CD4-positive, alpha-beta T cell treated with Interleukin-15 for 4 hours (primary cell): ENCODE measurements at places on chromosomes 12 and 14.
A peak's percentile ranks its signal among the peaks of the same experiment; 100 is the strongest.

DNA sequence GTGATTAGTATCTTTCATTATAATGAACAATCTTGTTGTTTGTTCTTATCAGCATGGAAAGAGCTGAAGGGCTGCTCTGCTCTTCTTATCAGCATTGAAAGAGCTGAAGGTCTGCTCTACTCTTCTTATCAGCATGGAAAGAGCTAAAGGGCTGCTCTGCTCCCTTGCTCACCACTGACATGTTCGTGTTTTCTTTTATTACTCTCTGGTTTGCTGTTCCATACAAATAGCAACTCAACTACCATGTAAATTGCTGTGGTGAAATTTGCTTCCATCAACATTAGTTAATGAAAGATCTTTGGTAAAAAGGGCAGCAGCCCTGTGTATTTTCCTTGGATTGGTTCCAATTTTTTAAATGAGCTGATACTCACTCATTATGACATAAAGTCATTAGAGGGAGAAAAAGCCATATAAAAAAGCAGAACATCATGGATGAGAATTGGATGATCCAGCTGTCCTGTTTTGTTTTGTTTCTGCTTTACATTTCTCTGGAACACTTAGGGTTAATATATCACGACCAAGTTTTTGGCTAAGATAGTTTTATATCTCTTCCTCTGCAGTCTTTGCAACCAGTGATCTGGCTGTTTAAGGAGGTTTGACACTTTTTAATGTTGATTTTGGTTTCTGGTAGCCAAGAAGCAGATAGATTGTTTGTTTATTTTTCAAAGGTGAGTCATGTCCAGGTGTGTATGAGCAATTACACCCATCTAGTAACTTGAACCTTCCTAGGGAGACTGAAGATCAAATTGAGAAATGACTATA lies 356.6 kb downstream of the CEP128 start:
- no peak for DNase-seq

GRCh38 chr14:85533023-85533860 lies 3.3 kb downstream of the FLRT2 start:
- DNase-seq: no peak

- no peak for DNase-seq
Measured at GRCh38 chr12:50006754-50007442, 18.4 kb downstream of the RACGAP1 start.

DNA sequence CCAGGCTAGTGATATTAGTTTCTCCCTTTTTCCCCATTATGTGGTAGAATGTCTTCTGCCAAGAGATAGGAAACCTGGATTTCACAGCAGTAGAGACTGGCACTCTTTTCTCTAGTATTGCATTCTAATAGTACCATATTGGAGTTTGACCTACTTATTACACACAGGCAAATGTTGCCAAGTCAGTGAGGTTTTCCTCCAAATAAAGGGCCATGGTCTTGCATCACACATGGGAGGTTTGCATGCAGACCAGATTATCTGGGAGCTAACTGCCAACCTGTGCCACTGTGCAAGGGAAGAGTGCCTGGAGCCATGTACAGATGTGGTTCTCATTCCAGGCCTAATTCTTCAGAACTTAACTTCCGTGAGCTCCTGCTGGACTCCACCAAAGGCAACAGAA lies 113.3 kb downstream of the ANO6 start:
- DNase-seq: no peak

GRCh38 chr12:56462565-56462964 lies 5.8 kb upstream of the SPRYD4 start:
- DNase-seq: no peak

GRCh38 chr14:32939254-32940065 lies 781 bp downstream of the NPAS3 start:
- DNase-seq: no peak

DNA sequence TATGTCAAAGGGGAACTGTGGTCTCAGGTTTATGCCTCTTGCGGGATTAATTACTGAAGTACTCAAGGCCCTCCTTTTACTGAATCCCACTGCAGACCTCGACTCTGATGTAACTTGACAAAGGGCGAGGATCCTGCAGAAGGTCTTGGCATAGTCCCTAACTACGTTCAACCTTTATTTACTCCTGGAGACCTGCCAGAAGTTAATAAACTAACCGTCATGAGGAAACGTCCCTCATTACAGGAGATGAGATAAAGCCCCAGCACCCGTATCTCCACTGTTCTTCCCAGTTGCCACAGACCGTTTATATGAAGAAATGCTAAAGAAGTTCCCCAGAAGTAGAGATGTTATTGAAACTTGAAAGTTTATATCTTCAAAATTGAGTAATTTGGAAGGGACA lies 190.9 kb downstream of the ETV6 start:
- no peak for DNase-seq

DNA sequence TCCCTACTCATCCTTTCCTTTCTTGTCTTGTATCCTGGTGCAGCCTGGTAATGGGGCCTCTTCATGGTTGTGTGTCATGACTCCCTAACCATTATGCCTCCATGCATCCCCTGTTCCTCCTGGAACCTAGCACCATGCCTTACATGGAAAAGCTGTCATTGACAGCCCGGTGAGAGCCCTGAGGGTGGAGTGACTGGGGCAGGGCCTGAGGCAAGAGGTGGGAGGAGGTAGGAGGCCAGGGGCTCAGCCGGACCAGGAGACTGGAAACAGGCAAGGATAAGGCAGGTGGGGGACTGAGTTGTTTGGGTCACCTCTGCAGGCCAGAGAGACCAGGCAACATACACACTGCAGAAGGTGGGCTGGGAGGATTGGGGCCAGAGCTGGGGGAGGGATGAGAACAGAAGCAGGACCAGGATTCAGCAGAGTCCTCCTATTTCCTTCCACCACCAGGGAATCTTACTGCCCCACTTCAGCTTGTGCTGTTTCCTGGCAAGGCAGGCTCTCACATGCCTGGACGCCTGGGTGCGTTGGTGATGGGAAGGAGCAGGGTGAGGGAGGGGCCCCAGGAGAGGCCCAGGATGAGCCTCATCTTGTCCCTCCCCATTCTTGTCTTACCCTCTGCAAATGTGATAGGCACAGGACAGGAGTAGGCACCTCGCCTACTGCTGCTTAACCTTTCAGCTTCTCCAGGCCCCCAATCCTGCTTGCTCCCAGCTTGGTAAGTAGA lies at the start of gene LTB4R2:
Gene LTB4R2 (plus strand): TSS at position 603 of the 727 bp plus-strand sequence. CDS start 525 bp downstream, outside the sequence.
- no peak for DNase-seq

DNA sequence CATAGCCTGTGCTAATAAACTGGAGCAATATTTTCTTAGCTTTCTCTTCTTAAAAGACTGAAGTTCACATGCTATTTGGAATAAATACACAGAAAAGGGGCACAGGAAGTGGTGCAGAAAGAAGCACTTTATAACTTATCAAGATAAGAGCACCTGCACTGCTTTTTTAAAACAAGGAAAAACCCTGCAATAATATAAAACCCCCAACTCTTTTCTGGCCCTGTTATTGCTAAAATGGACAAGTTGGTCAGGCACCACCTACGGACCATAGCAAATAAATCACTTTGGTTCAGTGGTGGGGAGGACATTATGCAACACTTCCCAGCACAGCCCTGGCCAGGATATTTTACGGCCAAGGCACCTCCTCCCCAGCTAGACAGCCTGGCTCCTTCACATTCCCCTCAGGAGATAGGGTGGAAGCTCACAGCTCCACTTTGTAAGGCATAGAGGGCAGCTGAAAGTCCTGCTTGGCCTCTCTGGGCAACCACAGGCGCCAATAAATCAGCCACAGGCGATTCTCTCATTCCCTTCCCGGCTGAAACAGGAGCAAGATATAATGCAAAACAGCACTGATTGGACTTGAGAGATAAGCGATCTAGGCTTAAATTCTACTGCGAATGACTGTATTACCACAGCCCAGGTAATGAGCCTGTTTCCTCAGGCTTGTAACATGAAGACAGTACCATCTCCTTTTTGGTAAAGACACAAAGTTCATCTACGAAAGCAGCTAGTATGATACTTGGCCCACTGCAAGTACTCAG lies 2.0 kb downstream of the ZBTB25 start:
- DNase-seq: peak; percentile 43

DNA sequence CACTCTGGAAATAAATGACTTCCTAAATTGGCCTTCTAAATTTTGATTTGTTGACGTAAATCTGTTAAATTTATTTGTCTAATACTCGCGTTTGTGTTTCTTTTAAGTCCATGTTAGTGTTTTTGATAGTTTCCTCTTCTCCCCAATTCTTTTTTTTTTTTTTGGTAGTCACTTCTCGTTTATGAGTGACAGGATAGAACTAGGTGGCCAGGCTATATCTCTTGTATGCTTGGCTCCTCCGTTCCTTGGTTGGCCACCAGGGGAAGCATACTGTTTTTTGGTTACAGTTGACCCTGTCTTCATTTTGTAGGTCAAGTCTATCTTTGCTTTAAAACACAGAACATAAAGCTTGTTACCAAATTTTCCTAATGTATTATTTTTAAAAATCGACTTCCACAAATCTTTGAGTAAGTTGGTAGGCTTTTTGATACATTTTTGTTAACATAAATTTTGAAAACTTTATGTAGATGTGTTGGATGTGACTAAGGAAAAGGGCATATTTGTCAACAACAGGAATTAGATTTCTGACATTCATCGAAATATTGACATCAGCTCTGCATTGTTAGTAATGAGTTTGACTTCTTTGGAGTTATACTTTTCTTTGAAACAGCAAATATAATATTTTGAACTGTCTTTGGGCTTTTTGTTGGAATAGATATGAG lies 2.2 kb downstream of the RCOR1 start:
- peak; percentile 67 for DNase-seq

GRCh38 chr12:128693771-128694170 lies 130.0 kb downstream of the SLC15A4 start:
- DNase-seq: no peak

DNA sequence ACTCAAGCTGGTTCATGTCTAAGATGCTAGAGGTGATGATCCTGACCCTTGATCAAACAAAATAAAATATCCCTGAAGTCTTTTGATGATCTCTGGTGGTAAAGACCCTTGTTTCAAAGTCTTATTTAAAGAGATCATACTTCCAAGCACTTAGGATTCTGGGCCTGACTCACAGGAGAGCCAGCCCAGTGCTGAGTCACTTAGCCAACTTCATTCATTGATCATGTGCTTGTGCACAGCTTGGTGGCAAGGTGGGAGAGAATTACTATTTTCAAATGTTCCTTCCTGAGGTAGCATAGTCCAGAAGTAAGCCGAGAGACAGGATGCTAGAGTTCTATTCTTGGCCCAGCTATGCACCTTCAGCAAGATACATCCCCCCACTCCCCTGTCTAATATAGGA lies 40.6 kb downstream of the SCN8A start:
- DNase-seq: no peak

- no peak for DNase-seq
Measured at GRCh38 chr12:70307868-70308267, 58.2 kb upstream of the KCNMB4 start.
